ENCODE measurements at places on chromosomes 11 and 22.

GRCh38 chr11:132430429-132431062 is 1060.1 kb downstream of the NTM start:
- no peak for DNase-seq

DNA sequence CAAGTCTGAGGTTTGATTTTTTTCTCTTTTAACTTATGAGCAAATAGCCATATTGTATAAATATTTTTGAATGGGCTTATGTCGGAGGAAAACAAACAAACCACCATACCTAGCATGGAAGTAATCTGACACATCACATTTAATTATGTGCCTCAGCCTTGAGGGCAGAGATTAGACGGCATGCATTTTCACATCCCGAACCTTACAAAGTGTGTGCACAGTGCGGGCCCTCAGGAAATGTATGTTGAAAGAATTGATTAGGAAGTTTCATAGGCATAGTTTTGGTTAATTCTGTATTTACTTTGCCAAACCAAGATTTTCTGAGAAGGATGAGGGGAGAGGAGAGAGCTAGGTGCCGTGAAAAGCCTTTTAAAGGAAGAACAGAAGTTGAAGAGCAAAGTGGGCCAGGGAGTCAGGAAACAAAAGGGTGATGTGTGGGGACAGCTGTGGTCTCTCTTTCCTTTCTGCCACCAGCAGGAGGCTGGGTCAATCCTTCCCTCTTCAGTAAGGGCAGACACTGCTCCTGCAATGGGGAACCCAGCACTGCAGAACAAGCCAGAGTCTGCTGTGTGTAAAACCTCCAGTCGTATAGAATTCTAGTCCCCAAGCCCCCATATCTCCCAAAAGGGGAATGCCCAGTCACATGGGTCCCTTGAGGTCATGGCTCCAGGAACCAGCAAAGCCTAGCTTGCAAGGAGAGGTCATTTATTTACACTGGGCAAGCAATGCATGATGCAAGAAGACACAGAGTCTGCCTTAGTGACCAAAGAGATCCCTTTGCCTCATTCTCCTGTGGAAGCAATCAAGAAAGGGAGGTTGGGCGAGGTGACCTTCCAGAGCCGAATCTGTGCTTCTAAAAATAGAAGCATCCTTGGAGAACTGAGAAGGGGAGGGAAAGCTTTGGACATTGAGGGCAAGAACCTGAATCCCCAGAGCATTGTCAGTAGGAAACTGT is 71.1 kb upstream of the OLFML1 start:
- no peak for DNase-seq

DNA sequence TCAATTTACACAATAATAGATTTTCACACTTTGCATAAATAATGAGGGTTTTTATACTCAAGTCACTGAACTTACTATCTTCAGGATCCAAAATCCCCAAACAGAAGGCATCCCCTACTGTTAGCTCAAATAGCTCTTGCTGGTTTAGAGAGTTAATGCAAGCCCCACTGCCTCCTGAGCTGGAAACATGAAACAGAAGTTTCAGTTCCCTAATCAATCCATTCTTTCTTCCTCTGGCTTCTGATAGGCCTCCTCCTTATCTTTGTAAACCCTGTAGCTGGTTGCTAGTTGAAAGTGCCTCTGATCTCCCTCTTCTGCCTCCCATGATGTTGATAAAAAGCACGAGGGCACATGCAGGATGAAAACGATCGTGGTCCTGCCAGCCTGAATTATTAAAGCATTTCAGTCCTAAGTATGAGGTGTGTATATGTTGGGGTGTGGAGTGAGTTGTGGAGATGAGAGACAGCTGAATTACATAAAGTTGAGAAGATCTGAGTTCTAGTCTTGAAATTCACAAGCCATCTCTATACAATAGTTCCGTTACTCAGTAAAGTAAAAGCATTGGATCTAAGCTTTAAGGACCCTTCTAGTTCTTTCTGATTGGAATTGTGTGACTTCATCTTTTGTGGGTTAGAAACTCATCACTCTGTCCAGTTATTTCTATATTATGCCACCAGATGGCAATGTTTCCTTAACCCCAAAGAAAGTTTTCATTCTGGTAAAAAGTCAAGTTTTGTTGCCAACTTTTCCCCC is 35.0 kb upstream of the EHF start:
- DNase-seq, result no peak

- DNase-seq, result no peak
Measured at GRCh38 chr22:47011131-47011858, 248.8 kb downstream of the TBC1D22A start.

DNA sequence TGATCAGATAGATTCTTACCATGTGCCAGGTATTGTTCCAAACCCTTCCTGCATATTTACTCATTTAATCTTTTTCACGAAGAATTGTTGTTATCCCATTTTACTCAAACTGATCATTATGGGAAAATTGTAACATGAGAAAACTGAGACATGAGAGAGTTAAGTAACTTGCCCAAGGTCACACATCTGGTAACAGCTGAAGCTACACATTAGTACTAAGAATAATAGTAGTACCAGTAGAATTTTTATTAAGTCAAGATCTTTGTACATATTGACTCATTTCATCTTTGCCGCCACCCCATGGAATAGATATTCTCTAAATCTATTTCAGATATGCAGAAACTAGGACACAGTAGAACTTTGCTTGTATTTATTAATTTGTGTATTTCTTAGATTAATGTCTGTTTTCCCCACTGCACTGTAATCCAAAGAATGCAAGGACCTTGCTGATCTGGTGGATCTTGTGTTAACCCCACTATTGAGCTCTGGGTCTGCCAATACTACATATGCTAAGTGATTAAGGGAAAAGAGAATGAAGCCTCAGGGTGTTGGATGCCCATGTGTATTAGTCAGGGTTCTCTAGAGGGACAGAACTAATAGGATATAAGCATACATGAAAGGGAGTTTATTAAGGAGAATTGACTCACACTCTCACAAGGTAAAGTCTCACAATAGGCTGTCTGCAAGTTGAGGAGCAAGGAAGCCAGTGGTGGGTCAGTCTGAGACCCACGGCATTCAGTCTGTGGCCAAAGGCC is 72.8 kb downstream of the PARVA start:
- DNase-seq, result no peak

- DNase-seq, result no peak
Measured at GRCh38 chr11:132977746-132978145, 554.6 kb downstream of the OPCML start.

DNA sequence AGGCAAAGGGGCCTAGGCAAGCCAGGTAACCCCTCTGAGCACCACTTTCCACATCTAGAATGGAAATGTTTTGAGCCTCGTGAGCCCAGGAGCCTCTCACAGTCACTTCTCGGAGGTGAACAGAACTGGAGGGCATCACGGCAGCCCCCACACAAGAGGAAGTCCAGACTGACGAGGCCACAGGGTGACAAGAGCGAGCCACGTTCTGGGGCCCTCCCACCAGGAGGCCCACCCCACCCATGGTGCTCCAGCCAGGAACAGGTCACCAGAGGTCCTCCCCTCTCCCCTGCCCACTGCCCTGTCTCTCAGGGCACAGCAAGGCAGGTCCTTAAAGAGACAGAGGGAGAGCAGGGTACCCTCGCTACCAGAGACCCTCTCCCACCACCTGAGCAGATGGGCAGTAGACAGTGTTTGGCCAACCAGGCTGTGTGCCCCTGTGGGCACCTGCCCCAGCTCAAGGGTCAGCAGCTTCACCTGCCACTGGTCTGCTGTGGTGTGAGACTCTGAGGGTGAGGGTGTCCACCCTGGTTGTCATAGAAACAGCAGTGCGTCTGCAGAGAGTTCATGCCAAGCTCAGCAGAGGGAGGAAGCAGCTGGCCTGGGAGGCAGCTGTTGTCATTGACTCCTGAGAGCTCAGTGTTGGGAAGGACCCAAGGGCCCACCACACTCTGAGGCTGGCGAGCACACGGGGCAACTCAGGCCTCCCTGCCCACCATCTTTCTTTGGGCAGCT is 31.4 kb downstream of the RSPH14 start:
- DNase-seq, result no peak

DNA sequence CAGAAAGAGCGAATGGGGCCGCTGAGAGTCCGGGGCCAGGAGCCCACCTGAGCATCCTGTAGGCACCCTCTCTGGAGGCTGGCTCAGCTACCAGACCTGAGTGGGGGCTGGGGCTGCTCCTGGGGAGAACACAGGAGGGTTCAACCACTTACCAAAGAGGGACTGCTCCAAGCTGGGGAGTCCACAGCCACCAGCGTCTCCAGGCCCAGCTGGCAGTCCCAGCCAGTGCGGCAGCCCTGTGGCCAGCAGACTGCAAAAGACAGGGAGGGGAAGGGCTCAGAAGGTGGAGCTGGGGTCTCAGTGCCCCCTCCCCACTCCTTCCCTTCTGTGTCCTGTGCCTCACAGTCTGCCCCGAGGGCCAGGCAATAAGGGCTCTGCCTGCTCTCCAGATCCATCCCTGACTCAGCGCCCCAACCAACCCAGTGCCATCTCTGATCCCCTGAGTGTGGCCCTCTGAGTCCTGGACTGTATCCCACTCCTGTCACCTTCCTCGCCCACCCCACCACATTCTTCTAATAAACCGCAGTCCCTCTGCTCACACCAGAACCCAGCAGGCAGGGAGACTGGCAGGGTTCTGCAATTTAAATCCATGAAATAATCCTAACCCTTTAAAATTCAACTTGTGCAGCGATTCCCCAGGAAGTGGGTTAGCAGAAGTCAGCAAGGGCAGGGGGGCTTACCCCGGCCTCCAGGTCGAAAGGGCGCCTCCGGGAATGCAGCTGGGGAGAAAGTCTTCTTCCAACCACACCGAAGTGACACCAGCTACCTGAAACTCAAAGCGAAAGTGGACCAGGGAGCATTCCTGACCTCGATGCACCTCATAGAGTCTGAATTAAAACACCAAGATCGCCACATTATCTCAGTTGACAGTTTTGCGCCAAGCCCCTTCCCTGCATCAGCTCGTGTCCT is 13.3 kb downstream of the CHST1 start:
- DNase-seq, result no peak

DNA sequence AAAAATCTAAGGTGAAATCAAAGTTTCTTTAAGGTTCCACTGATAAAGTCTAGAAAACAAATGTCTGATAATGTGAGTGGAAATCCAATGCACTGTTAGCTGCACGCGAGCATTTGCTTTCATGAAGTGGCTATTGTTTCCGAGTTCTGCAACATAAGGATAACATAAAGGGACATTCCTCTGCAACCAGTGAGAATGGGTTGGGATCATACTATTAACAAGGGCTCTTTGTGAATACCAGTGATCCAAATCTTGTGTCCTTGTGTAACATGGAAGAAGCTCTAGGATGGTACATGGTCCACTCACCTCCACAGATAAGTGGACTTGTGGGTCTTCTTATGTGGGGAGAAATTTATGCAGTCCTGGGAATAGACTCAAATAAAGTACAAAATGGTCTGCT is 24.6 kb downstream of the APIP start:
- no peak for DNase-seq

DNA sequence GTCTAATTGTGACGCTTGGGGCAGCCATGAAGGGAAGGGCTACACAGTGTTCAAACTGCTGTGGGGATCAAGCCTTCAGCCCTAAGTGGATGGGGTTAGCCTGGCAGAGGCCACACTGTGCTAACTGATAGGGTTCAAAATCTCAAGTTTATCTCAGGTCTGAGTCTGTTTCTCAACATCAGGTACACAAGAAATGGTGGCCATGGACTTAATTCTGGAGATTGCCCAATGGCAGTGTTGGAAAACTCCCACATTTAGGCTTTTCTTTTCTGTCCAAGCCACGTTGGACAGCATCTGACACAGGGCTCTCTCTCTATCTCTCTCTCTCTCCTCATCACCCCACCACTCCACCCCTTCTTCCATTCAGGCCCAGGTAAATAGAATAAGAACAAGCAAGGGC is 10.9 kb upstream of the DGAT2 start:
- DNase-seq, result no peak

GRCh38 chr22:48706934-48707762 is 1120.5 kb downstream of the BRD1 start:
- DNase-seq, result no peak

DNA sequence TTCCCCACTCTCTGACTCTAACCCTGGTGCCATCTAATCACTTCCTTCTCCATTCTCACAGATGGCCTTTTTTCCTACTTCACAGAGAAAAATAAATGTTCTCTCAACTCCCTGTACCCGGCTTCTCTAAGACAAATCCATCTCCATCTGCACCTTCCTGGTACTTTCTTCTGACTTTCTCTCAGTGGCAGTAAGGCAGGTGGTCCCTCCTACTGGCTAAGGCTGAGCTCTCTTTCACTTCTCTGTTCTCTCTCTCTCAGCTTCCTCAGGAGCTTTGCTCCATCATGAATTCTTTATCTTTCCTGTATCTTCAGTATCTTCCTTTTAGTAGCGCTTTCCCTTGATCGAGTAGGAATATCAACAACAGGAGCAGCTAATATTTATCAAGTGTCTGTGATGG is 421.6 kb downstream of the TMEM135 start:
- no peak for DNase-seq

DNA sequence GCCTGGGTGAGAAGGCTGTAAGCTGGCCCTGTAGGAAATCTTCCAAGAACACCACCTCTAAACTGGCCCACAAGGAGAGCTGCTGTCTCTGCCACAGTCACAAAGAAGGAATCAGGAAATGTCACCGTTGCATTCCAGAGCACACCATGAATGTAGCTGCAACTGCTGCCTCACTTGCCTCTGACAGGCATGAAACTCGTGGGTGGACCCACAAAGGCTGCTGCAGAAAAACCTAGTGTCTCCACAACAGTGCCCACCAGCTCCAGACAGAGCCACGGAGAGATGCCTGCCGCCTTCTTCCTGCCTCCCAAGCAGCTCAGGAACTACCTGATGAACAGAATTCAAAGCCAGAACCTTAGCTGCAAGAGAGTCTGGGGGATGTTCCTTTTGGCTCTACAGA is 10.5 kb downstream of the DNAJB13 start:
- DNase-seq, result no peak

DNA sequence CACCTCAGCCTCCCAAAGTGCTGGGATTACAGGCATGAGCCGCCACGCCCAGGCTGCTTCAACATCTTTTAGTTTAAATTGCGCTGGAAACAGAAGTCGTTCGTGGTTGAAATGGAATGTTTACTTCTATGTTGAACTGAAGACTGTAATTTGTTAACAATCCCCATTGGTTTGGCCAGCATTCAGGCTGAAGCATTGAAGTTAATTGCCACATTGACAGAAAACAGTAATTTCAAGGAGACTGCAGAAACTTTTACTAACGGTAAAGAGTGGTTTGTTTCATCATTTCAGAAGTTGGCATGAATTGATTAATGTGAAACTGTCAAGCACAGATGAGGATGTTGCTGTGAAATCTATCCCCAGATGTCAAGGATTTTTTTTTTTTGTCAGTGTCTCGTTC is 14.2 kb downstream of the AP5B1 start:
- no peak for DNase-seq

DNA sequence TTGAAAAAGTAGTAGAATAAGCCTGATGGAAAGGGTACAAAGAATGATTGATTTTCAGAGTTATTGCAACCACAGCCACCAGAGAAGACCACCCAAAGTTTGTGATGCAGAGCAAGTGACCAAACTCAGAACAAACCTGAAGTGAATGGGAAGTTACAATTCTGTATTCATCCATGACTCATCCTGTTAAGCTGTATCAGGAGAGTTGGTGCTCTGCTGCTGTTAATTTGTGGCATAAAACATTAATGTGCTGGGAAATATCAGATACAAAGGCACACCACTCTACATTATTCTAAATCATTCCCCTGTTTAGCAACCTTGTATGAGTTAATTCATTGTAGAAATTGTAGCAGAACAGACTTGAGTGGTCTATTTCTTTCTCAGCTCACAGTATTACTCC is 19.6 kb upstream of the PDGFD start:
- no peak for DNase-seq
